ENCODE measurements at places on chromosomes 7 and 10.

DNA sequence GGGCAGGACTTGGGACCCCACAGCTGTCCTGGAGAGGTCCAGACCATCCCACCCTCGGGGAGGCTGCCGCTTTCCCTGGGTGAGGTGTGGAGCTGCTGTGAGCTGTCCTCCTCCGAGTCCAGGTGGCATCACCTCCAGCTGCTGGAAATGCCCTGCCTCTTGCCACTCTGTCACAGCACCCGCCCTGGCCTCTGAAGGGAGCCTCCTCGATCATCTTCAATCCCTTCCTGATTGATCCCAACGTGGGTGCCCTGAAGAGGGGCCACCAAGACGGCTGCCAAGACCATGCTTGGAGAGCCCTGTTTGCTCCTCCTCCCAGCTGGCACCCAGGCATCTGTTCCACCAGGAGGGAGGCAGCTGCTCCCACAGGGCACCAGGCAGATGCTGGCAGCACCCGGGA, 4.6 kb downstream of the C10orf105 start:
- no peak for ATAC-seq

DNA sequence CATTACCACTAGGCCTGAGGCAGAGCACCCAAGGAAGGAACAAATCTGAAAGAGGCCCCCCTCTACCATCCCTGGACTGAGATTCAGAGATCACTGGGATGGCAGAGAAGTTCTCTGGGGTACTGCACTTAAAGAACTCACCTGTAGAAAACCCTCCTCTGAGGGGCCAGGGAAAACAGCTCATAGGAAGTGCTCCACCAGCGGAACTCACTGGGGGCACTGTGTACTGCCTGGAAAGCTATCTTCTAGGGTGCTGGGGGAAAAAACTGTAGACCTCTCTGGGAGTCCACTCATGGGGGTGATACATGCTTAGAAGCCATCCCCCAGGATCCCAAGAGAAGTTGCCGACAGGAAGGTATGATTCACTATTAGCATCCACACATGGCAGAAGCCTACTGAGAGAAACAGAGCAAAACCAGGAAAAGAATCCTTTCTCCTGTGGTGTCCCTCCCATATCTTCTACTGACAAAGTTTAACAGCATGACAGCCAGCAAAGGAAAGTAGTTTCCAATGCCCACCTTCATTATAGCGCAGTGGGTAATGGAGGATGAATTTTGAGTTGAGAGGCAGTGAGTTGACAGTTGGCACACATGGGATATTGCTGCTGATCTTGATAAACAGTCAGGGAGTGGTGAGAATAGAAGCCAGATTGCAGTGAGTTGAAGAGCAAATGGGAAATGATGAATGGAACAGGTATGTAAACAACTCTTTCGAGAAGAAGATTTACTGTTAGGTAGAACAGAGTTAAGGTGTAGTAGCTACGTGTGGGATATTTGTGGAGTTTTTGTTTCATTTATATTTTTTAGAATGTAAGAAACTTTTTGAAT, 20.9 kb downstream of the ANKIB1 start:
- ATAC-seq: no peak

DNA sequence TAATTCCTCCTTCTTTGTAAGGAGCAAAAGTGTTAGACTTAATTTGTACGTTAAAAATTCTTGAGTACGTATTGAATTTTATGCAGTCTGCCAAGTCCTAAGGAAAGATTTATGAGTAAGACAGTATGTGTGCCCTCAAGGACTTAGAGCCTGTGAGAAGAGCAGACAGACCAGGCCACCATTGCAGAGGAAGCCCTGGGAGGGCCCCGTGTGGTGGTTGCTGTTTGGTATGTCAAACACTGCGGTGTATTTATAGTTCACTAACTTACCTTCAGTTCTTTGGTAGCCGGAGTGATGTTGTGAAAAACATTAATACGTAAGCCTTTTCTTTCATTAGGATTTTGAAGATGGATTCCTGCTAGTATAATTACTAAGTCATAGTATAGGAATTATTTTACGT, 82.9 kb downstream of the GALNT11 start:
- ATAC-seq: no peak

DNA sequence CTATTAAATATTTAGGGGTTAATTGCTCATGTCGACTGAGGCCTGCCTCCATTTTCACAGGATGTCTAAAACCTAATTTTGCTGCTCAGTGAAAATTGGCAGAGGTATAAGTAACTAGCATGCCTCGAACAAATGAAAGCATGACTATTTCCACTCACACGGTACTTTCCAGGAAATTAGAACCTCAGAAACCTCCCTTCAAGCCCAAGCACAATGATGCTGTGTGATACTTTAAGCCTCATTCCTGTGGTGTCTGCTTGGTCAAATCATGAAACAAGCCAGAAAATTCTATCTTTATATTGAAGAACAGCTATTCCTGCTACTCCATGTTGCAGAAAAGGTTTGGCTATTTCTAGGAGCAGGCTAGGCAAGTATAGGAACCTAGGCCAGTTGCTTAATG, 203.0 kb downstream of the SORCS3 start:
- ATAC-seq: no peak

- no peak for ATAC-seq
These were observed 128.3 kb downstream of the TCF7L2 start for GRCh38 chr10:113078282-113078907.

DNA sequence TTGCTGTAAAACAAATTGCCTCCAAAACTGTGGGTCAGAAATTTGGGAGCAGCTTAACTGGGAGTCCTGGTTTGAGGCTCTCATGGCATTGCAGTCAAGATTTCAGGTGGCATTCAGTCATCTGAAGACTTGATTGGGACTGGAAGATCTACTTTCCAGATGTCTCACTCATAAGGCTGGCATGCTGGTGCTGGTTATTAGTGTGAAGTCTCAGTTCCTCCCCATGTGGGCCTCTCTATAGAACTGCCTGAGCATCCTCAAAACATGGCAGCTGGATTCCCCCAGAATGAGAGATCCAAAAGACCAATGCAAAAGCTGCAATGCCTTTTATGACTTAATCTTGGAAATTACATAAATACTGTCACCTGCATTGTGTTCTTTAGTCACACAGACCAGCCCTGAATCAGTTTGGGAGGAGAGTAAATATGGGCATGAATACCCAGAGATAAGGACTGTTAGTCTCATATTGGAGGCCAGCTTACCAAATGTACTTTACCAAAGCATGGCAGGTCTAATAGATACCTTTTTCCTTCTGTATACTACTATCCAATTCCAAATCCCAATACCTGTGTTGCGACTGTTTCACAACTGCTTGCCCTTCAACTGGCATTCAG, 6.5 kb upstream of the HERPUD2 start:
- peak; percentile 32 for ATAC-seq

GRCh38 chr7:108063520-108063933, 60.6 kb upstream of the LAMB1 start:
- ATAC-seq: no peak

GRCh38 chr7:136489808-136490207, 378.6 kb upstream of the CHRM2 start:
- no peak for ATAC-seq

DNA sequence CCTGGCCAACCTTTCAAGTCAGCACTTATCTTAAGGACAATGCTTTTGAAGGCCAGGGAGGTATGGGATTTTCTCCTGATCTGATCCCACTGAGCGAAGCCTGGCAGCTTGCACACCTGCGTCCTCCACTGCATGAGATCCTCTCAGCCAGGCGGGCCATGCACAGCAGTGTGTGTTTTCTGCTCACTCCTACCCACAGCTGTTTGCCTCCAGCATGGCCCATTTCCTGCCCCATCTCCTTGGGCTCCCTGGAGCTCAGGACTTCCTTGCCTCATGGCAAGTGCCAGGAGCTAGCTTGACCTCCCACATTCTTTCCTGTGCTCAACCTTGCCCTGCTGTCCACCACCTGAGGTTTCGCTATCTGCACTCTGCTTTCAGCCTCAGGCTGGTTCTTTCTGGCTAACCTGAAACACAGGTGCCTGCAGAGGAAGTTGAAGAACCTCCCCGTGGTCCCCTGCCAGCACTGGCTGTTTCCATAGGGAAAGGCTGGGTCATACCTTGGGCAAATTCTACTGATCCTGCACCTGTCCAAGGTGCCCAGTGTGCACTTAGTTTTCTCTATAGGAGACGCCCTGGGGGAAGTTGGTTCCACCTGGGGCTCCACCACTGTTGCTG, 43.9 kb upstream of the EEPD1 start:
- no peak for ATAC-seq

GRCh38 chr10:92719991-92720830, 30.5 kb downstream of the HHEX start:
- no peak for ATAC-seq

DNA sequence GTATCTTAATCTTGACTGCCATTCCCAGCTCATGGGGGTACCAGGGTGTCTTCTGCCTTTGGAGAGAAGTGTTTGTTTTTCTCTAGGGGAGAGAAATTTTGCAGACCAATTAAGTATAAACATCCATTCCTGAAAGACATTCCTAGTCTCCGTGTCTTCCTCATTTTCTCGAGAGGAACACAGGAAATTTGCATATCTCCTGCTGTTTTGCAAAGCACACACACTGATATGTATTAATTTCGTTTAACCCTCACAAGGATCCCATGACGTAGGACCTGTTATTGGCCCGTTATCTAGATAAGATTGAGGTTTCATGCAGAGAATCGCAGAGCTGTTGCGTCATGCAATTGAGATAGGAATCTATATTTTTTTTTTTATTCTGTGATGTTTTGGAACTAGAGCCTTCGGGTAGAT, 944 bp downstream of the RHBDD2 start:
- peak; percentile 42 for ATAC-seq

GRCh38 chr10:11515596-11516430, 95.6 kb downstream of the USP6NL start:
- ATAC-seq: no peak

GRCh38 chr10:14753441-14753840, 21.3 kb downstream of the FAM107B start:
- no peak for ATAC-seq

- no peak for ATAC-seq
These were observed 51.1 kb downstream of the SPOCK2 start for GRCh38 chr10:72037266-72037665.

GRCh38 chr7:144534196-144534595, 130.7 kb upstream of the NOBOX start:
- ATAC-seq: no peak

DNA sequence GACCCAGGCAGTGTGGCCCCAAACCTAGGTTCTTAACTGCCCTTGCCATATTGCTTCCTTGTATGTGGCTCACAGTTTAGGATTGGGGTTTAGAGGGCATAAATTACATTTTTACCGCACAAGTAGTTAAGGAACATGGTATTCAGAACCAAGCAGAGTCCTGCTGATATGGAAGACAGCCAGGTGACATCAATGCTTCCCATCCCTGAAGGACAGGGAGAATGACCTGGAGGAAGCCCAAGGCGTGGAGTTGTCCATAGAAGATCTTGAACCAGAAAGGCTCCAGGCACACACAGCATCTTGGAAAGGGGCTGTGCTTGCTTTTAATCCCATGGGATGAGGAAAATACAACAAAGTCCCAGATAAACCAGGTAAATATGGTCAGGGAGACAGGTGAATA, 48.3 kb downstream of the ATXN7L1 start:
- ATAC-seq: no peak

DNA sequence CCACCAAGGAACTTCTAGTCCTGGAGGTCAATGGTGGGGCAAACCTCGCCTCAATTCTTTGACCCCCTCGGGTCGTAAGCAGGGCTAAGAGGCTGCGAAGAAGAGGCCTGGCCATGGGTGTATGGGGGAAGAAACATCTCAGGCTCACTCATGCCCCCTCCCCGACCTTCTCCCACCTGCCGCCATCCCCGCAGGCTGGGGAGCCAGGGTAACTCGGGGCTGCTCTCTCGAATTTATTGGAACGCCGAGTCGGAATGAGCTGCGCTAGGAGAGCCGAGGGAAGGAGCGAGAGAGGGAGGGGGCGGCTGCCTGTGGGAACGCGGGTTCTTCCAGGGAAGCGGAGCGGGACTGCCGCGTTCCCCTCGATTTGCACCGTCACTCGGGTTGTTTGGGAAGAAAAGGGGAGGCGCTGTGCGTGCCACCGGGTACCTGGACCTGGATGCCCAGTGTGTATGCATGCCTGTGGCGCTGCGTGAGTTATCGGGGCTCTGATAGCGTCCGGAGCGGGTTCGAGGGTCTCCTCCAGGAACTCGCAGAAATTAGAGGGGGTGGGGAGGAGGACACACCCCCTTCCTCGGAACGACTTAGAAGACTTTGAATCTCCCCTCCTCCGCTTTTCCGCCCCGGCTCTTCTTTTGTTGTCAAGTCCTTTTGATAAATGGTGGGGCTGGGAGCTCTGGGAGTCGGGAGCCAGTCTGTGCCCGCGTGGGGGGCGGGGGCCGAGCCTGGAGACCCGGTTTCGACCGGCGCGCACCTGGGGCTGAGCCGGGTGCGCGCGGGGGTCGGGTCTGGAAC, 1.8 kb upstream of the ZNF503 start:
- ATAC-seq: no peak

DNA sequence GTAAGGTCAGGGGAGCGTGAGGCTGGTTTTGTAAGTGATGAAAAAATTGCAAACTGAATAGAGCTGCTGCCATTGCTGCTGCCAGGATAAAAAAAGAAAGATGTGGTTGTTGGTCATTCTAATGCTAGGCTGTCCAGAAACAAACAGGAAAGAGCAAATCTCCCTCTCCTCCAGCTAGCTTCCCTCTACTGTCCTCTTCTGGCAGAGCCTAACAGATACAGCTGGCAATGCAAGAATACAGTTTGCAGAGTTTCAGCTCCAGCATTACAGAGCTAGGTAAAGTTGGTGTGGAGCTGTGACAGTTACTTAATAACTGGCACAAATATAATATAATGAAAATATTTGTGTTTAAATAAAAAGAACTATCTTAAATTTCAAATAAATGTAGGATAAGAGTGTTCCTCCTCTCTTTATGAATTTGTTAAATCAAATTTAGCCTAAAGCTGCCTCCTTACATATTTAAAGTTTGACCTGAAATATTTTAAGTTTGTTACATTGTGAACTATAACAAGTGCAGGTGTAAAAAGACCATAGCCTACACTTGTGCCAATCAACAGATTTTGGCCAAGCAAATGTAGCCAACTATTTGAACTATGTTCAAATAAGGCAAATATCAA, 407.7 kb downstream of the SH2D4B start:
- no peak for ATAC-seq

GRCh38 chr10:103960103-103960502, 6.8 kb upstream of the SLK start:
- ATAC-seq: no peak

DNA sequence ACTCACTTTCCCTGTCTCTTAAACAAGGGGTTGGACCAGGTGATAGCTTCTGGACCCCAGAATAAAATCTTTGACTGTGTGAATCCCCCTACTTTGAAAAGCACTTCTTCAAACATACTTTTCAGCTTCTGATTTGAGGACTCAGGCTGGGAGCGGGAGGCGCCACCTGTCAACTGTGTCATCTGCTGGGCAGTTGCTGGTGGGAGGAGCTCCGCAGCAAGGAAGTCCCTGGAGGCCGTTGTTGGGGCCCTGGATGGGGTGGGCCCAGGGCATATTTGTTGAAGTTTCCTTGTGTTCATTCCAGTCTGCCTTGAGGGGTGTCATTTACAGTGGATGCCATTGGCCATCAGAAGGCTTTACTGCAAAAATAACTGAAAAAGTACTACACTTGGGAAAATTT, 197.7 kb downstream of the CCDC3 start:
- no peak for ATAC-seq

Data from activated CD4-positive, CD25-positive, alpha-beta regulatory T cell treated with anti-CD3 and anti-CD28 coated beads, Interleukin-2, amount 50 U/mL, for 24 hours (primary cell).